Right renal cortex interstitium (tissue), 3 donors: ENCODE measurements at places on chromosomes 12 and 14. TPM values are rescaled to one million over a fixed set of nuclear protein-coding genes. Genes with fewer than 3 reads are reported as not detected.
A peak's percentile ranks its signal among the peaks of the same experiment; 100 is the strongest.

The LALBA gene
- polyA plus RNA-seq: not detected

The BMAL2 gene
- 6.2 TPM for polyA plus RNA-seq

DNA sequence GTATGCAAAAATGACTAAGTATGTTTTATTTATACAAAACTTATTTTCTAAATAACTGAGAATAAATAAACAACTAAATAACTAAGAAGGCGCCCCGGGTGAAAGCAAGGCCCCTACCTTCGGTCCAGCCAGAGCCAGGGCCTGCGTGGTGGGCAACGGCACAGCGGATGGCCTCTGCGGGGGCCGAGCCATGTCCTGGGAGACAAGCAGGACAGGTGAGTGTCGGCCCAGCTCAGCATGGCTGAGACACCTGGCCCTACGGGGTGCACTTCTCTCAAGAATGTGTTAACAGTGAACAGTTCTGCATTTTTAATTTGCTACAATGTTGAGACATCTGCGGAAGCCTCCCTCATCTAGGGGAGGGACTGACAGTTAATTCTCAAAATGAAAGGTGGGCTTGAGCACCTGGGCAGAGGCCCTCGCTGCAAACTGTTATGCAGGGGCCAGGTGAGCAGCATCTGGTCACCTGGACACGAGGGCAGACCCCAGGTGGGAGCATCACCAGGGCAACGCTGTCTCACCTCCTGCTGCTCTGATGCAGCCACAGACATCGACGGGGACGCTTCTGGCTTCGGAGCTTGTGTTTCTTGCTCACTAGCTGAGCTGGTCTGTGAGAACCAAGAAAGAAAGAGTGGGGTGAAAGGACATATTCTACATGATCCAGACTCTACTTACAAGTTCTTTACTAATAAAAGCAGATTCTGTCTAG lies 31.8 kb downstream of the AMN start:
- no peak for DNase-seq

- peak; percentile 59 for DNase-seq
Measured at GRCh38 chr12:11581179-11581755, 68.2 kb upstream of the ETV6 start.

- peak; percentile 42 for DNase-seq
Measured at GRCh38 chr14:54564868-54565784, 1.8 kb upstream of the SAMD4A start.

GRCh38 chr14:102540315-102541028 lies 30.9 kb upstream of the ANKRD9 start:
- no peak for DNase-seq

GRCh38 chr12:22268973-22269372 lies 65.5 kb downstream of the ST8SIA1 start:
- no peak for DNase-seq

The EGLN3 gene
- 18.4 TPM for polyA plus RNA-seq

DNA sequence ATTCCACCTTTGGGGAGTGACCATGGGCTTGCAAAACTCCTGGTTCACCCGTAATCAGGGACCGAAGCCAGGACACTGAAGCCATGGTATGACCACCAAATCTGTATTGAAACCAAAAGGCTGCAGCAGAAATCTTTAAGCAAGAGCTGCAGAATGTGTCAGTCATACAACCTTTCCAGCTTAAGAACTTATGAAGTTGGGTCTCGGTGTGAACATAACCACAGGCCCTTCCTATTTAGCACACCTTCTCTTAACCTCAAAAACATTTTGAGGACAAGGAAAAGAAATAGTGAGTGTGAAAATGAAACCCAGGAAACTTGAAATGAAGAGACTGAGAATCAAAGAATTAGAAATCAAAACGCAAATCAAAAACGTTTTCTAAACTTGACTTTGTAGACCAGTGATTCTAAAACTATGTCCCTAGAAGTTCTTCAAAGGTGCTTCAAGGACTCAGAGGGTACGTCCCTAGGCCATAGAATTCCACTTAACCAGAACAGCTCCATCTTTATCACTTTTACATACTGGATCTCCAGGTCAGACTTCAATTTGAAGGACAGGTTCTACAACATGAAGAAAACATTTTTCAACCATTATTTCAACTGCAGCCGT lies 231.6 kb upstream of the GRIP1 start:
- DNase-seq: no peak

DNA sequence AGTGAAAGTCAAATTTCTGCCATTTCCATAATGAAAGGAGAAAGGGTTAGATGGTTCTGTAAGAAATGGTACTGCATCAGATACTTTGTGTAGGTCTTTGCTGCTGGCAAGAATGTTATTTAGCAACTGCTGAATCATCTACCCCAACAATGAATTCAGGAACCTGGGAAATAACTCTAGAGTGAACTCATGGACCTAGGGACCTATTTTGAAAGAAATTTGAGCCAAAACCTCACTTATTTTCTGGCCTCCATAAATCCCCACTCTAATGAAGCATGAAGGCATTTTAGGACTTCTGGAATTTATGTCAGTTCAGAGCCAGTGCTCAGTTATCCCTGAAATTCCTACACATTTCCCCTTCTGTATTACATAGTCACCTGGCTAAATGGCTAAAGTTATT lies 50.9 kb upstream of the CPNE8 start:
- no peak for DNase-seq

- no peak for DNase-seq
Measured at GRCh38 chr12:39294715-39295114, 148.2 kb downstream of the KIF21A start.

- peak; percentile 39 for DNase-seq
Measured at GRCh38 chr12:69987579-69988091, 162.6 kb downstream of the MYRFL start.

The LDHB gene
- 1,835 TPM for polyA plus RNA-seq

DNA sequence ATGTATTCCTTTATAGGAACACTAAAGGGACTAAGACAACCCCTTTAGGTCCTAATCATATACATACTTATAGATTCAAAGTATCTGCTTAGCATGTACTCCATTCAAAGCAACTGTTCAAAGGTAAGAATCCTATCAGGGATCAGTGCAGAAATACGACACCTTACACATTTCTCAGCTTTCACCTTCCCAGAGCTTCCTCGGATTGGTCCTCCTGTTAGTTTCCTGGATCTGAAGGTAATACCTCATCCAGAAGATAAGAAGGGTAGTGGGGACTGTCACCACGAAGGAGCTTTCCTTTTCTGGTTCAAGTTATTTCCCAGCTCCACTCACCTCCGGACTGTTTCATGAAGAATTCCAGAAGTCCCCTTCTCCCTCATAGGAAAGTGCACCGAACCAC lies 38.0 kb downstream of the RCOR1 start:
- DNase-seq: no peak

The VDR gene
- 3.7 TPM for polyA plus RNA-seq

DNA sequence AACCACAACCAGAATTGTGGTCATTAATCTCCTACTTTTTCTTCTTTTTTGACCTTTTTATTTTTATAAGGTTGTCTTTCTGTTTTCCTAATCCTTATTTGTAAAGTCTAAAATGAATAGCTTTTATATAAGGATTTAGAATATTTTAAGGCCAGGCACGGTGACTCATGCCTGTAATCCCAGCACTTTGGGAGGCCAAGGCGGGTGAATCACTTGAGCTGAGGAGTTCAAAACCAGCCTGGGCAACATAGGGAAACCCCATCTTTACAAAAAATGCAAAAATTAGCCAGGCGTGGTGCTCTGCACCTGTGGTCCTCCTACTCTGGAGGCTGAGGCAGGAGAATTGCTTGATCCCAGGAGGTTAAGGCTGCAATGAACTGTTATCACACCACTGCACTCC lies 55.1 kb downstream of the IFT81 start:
- no peak for DNase-seq

DNA sequence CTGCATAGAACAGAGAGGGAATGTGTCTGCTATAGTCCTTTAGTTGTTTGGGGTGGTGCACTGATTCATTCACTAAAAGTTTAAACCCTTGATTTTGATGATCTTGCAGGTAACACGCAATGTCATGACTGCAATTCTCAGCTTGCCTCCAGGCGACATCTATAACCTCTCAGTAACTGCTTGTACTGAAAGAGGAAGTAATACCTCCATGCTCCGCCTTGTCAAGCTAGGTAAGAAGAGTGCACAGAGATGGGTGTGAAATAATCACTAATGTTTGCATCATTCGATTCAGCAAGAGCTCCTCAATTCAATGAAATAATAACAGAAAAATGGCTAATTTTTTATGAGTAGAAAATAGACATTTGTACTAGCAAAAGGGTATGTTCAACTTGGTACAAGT lies 203.7 kb downstream of the PTPRO start:
- DNase-seq: no peak

DNA sequence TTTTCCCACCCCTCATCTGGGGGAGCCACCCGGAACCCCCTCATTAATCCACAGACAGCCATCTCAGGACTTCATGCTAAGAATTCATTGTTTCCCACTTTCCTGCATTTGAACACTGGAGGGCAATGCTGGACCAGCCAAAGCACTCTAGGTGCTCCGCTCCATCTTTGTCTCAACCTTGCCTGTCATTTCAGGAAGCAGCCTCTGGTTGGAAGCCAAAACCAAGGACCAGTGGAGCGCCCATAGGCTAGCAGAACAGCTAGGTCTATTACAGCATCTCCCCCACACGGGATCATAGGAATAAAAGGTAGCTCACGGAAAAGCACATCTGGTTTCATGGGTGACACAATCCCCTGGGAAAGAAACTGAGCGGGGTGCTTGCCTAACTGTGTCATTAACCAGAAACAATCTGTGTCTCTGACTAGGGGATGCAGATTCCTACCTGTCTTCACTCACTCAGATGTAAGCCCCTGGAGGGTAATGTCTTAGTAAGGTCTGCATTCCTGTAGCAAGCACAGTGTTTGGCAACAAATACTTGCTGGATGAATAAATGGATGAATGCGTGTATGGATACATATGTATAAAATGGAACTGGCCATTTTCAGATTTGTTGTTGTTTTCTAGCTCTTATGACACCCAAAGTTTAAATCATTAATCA lies 197.0 kb downstream of the DAD1 start:
- DNase-seq: peak; percentile 55

DNA sequence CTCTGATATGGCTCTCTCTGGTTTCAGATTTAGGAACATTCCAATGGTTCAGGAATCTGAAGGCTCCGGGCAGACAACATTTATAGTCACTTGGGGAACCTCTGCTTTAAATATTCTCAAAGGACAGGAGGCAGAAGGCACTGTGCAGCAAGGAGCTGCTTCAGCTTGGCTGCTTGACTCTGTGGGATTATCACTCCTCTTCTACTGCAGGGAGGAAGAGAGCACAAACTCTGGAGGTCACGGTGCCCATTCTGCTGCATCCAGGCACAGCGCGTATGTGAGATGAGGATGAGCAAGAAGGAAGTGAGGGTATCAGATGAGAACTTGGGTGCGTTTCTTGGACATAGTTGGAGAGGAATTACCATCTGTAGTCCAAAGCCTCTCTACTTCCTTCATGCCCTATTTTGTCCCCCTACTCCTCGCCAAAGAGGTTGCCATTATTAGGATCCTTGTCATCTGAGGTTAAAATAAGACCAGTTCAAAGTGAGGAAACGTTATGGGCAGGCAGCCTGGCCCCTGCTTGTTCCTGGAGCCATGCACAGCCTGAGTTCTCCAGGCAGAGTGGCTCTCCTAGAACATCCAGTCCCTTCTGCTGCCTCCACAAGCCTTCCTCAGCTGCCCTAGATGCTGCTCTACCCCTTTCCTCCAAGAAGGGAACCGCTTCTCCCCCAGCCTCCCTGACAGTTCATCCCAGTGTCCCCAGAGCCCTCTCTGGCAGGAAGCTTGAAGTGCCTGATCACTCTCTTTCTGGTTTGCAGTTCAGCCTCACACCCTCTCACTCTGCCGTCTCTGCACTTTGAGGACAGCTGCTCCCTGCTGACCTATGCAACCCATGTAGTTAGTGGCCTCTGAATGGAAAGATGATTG lies 12.5 kb downstream of the FGF6 start:
- no peak for DNase-seq

DNA sequence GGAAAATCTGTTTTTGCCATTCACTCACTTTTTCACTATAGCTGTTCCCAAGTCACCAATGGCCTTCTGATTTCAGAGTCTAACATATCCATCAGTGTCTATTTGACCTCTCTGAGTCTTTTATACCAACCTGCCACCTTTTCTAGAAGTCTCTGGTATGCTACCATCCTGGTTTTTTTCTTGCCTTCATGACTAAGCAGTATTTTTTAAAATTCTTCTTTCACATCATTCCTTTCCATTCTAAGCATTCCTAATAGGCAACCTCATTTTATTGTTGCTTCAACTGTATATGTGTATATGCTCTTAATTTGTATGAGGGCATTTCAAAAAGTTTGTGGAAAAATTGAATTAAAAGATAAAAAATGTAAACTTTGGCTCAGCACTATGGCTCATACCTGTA lies 5.0 kb downstream of the IRAK4 start:
- no peak for DNase-seq

DNA sequence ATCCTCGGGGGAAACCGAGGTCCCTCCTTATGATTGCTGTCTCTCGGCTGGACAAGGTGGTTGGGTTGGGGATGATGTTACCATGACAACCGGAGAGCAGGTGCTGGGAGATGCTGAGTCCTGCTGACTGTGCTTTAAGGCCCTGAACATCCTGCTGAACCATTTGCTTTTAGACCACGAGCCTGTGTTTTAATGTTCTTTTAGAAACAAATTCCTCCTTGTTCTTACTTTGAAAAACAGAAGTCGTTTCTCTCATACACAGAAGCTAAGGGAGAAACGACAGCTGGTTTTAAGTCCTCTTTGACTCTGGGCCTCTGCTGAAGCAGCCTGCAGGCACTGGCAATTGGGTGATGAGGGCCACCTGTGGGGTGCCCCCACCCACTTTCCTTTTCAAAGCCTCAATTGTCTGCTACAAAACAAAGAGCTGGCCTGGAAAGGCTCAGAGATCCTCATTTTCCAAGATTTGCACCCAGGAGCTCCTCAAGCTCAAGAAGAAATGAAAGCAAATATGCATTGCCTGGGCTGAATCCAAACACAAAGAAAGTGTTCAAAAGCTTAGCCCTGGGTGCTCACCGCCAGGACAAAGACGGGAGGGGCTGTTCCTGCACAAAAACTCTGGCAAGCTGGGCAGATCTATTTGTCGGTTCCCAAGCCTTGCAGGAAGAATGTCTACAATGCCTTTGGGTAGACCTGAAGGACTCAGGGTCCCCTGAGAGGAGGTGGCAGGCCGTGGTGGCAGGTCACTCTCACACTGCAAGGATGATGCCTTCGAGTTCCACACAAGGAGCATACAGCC lies 90.0 kb upstream of the CLMN start:
- no peak for DNase-seq
